ENCODE measurements at places on chromosomes 3 and 15. TPM values are rescaled to one million over a fixed set of nuclear protein-coding genes. Genes with fewer than 3 reads are reported as not detected.

The CCK gene
- 0.39 TPM for total RNA-seq

The CNTN4 gene
- total RNA-seq, result 16.2 TPM

The CYP1A2 gene
- total RNA-seq, result not detected

DNA sequence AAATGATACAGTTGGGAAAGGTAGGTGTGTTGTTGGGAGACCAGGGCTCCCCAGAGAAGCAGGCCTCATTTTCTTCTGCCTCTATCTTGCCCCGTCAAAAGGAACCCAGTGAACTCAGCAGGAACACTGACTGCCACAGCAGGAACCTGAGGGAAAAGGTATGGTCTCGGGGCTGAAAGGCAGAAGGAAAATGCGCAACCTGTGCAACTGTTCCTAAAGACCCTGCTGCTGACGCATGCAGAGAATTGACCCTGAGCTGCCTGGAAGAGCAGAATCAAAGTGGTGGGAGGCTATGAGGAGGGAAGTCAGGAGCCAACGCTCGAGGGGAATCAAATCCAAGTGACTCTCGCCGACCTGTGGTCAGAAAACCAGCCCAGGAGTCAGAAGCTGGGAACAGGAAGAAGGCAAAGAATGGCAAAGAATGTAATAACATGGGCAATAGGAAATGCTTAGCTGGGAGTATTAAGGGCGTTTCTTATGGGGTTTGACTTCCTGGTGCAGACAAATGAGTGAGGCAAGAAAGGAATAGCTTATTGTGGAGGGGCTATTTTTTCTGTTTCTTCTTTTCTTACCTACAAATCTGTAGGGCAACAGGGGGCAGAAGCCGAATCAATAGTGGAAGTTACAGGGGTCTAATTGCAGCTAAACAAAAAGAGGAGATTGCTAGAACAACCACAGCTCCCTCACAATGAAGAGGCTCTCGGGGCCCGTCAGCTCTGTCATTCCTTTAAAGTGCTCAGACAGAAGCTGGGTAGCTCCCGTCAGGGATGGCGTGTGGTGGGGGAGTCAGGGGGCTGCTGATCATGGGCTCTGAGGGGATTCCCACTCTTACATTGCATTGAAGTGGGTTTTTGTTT lies 65.4 kb upstream of the DLG1 start:
- H3K27ac ChIP-seq, result no peak overlapping the region
- H3K4me1 ChIP-seq, result no peaks in the 10 kb centered on the region
- H3K36me3 ChIP-seq, result no peaks in the 10 kb centered on the region
- no peak for DNase-seq

GRCh38 chr3:69692761-69693160 lies 46.5 kb upstream of the MITF start:
- no peaks in the 10 kb centered on the region for H3K27me3 ChIP-seq
- peaks cover 5% of the 10 kb centered on the region for H3K4me1 ChIP-seq
- no peak overlapping the region for H3K27ac ChIP-seq
- no peaks in the 10 kb centered on the region for H3K36me3 ChIP-seq
- H3K4me3 ChIP-seq, result no peak overlapping the region

DNA sequence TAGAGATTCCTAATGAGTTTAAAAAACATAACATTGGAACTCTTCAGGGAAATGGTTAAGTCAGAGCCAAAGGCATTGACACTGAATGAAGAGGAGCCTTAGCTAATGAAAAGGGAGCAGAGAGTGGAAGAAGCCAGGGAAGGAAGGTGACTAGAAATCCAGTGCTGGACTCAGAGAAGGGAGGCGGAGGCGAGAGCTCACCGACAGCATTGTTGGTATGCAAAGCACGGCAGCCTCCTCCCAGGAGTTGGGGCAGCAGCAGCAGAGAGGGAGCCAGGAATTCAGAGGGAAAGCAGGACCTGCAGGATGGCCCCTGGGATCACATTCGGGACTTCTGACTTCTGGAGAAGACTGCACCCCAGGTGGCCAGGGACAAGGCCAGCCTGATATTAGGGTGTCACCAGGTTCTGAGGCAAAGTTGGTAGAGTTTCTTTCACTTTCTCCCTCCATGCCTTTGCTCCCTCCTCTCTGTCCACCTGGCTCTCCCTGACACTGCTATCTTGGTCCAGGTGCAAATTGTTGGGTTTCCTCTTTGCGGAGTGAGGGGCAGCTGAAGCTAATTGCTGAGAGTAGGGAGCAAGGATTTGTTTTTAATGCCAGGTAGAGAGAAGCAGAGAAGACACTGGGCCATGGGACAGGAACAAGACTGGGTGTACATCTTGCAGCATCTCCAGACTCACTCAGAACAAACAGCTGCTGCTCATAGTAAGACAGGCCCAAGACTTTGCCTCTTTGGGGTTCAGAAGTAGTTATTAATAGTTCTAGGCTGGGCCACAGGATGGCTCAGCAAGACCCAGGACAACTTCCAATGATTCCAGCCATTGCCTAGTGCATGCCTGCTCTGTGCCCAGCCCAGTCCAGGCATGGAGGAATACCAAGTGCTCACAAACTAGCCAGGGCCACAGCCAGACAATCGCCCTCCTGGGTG lies 157.9 kb downstream of the TLE3 start:
- H3K4me1 ChIP-seq, result no peaks in the 10 kb centered on the region
- no peaks in the 10 kb centered on the region for H3K27me3 ChIP-seq
- no peak overlapping the region for H3K27ac ChIP-seq
- H3K4me3 ChIP-seq, result no peak overlapping the region
- DNase-seq, result no peak
- H3K36me3 ChIP-seq, result no peaks in the 10 kb centered on the region

Measured in cardiac muscle cell (in vitro differentiated cells and primary cell).